ENCODE measurements at places on chromosomes 3 and 15. TPM values are rescaled to one million over a fixed set of nuclear protein-coding genes. Genes with fewer than 3 reads are reported as not detected.

The ZCWPW2 gene
- polyA plus RNA-seq, result not detected

The RAB6B gene
- polyA plus RNA-seq, result 0.29 TPM

The OR5K4 gene
- polyA plus RNA-seq, result not detected

The SLC25A20 gene
- polyA plus RNA-seq, result 9.9 TPM

GRCh38 chr3:184238246-184238818, 8.9 kb downstream of the VWA5B2 start:
- DNase-seq, result no peak

- DNase-seq, result no peak
Measured at GRCh38 chr15:57235873-57236272, 140.4 kb upstream of the CGNL1 start.

- DNase-seq, result no peak
Measured at GRCh38 chr15:96011136-96011535, 319.4 kb upstream of the NR2F2 start.

- DNase-seq, result no peak
Measured at GRCh38 chr3:192373586-192373985, 353.8 kb downstream of the FGF12 start.

Measured in naive B cell (primary cell).